Activated T-cell treated with anti-CD3 and anti-CD28 coated beads, Interleukin-2, amount 50 U/mL, for 48 hours (primary cell): ENCODE measurements at places on chromosomes 2 and 18.
A peak's percentile ranks its signal among the peaks of the same experiment; 100 is the strongest.

DNA sequence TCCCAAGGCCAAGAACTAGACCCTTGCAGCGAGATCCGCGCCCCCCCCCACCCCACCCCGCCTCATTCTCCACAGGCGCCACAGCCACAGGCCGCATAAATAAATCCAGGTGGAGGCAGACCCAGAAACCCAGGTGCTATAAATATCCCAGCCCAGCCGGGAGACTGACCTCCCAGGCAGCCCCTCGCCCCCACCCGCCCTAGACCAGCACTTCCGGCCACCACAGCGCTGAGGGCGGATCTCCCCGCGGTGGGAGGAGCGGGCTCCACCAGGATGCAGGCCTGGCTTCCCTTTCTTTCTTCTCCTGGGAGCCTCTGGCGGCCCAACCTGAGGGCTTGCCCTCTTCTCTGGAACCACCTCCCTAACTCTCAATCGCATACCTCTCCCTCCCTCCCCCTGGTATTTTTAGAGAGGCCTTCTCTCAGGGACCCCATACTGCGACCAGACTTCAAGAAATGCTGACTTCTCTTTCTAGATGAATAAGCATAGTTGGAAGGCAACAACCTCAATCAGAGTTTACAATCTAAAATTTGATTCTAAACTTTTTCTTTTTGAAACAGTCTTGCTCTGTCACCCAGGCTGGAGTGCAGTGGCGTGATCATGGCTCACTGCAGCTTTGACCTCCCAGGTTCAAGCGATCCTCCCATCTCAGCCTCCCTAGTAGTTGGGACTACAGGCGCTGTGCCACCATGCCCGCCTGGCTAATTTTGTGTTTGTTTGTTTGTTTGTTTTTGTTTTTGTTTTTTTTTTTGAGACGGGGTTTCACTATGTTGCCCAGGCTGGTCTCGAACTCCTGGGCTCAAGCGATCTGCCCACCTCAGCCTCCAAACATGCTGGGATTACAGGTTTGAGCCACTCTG lies 55.0 kb downstream of the PKDCC start:
- DNase-seq = peak; percentile 67

- no peak for DNase-seq
Measured at GRCh38 chr2:241864850-241865213, 4.7 kb upstream of the RTP5 start.

DNA sequence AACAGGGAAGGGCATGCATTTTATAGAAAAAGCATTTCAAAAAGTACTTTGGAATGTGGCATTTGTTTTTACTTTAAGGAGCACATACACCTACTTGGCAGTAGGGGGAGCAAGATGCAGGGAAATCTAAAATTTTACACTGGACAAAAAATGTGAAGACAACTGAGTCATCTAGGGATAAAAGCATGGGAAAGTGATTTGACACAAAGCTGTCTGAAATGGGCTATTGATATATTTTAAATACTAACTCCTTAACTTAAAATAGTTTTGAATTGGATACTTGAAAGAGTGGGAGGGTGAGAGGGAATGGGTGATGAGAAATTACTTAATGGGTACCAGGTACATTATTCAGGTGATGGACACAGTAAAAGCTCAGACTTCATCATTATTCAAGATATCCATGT lies 15.8 kb downstream of the TMEM200C start:
- no peak for DNase-seq

- no peak for DNase-seq
Measured at GRCh38 chr2:220641137-220641536, 931.0 kb downstream of the EPHA4 start.

DNA sequence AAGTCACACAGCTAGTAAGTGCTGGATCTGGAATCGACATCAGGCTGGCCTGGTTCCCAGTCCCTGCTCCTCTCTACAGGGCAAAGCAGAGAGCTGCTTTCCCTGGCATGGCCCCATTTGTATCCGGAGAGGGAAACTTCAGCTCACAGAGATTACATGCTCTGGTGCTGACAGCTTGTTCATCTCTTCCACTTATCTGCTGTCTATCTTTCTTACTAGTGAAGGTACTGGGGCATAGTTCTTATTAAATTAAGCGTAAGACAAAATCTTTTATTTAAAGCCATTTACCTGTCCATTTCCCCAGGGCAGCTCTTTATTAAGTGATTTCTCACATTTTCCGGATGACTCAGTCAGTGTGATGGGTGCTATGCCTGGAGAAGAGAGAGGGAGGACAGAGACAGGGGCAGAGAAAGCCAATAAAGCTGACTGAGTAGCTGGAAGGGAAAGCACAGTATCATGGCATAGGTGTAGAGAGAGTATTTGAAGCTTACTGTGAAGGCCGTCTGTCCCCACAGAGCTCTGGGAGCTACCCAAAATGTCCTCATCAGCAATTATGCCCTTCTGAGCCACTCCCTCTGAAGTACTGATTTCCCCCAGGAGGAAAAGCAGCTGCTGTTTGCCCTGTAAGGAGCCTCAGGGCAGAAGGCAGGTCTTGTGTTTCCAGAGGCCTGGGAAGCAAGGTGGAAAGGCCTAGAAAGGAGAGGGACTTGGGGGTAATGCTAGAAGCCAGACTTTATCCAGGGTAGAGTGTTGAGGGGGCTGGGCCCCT lies 44.1 kb upstream of the EPAS1 start:
- no peak for DNase-seq

GRCh38 chr2:42217307-42217706 lies 48.2 kb downstream of the EML4 start:
- no peak for DNase-seq

DNA sequence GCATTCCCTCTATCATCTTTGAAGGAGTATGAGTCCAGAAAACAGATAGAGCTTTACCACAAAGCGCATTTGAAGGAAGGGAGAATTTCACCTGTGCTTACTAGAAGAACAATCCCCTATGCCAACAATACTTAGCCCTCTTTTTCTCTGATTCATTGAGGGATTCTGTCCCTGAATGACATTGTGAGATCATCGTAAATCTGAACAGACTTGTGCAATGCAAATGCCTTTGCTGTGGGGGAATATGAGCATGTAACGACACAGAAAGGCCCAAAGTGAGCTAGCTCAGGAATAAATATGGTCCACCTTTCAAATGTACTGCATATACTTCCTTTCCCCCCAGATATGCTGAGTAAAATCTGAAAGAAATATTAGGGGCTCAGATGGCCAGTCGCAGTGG lies 67.6 kb downstream of the SCN1A start:
- DNase-seq = no peak

DNA sequence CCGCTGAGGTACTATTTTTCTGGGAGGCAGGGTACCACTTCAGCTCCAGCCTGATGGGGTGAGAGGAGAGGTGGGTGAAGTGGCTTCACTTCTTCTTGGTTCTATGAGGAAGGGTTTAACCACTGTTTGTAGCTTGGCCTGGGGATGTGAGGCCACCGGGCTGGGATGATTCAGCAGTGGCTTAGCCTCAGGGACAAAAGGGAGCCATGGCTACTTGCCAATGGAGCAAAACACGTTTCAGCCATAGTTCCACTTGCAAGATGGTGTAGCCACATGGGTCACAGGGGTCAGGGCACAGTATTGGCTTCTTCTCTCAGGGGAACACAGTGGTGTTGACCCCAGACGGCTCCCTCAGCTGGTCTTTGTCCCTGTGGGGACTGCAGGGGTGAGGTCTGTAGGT lies 14.9 kb downstream of the ZDBF2 start:
- DNase-seq = no peak

GRCh38 chr2:65392609-65393008 lies 39.8 kb downstream of the SPRED2 start:
- no peak for DNase-seq

- peak; percentile 41 for DNase-seq
Measured at GRCh38 chr2:111952871-111953452, 54.6 kb downstream of the MERTK start.

- no peak for DNase-seq
Measured at GRCh38 chr2:169713331-169713730, 19.1 kb downstream of the PHOSPHO2 start.

GRCh38 chr2:153953761-153954160 lies 82.0 kb downstream of the GALNT13 start:
- DNase-seq = no peak

GRCh38 chr2:168773719-168774521 lies 28.5 kb upstream of the NOSTRIN start:
- peak; percentile 55 for DNase-seq

GRCh38 chr2:65866148-65866547 lies 433.7 kb upstream of the SPRED2 start:
- DNase-seq = no peak

DNA sequence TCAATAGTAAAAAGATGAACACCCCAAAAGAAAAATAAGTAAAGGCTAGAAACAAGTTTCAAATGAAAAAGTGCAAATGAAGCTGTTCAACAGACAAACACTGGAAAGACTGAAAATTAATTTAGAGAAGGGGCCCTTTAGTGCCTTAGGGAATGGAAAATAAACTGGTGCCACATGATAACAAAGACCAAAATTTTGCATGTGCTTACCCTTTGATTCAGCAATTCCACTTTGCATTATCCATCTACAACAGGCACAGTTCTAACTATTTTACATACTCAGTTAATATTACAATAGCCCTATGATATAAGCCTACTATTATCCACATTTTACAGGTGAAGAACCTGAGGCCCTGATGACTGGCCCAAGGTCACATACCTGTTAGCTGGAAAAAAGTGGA lies 183.9 kb downstream of the NBAS start:
- no peak for DNase-seq

DNA sequence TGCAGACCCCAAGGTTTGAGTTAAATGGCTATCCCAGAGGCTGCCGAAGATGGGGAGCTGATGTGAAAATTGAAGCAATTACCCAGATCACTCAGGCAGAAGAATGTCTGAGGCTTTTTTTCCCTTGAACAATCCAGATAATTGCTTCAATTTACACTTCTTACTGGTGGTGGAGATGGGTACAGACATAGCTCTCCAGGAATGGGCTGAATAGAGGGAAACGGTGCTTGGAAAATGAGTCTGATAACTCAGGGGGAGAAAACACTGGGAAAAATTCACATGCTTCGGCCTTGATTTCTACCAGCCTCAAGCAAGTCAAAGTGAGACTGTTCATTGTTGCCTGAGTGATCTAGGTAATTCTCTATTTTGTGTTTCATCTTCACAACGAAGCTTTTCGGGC lies 9.5 kb upstream of the KIF5C start:
- no peak for DNase-seq

- no peak for DNase-seq
Measured at GRCh38 chr2:145715601-145716000, 1195.7 kb upstream of the ZEB2 start.

DNA sequence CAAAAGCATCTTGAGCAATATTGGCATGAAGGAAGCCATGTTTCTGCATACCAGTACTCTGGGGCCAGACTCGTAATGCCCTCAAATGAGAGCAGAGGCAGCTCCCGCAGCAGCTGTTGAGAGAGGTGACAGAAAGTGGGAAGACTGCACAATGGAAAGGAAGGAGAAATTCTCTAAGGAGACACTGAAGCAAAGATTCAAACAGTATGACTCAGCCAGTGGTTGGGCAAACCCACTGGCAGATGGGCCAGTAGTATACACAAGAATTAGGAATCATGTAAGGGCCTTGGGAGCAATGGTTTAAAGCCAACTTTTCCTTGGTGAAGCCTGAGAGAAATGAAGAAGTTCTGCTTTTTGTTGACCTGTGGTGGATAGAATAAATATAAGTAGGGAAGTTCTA lies 2092.7 kb upstream of the PIK3C3 start:
- no peak for DNase-seq

DNA sequence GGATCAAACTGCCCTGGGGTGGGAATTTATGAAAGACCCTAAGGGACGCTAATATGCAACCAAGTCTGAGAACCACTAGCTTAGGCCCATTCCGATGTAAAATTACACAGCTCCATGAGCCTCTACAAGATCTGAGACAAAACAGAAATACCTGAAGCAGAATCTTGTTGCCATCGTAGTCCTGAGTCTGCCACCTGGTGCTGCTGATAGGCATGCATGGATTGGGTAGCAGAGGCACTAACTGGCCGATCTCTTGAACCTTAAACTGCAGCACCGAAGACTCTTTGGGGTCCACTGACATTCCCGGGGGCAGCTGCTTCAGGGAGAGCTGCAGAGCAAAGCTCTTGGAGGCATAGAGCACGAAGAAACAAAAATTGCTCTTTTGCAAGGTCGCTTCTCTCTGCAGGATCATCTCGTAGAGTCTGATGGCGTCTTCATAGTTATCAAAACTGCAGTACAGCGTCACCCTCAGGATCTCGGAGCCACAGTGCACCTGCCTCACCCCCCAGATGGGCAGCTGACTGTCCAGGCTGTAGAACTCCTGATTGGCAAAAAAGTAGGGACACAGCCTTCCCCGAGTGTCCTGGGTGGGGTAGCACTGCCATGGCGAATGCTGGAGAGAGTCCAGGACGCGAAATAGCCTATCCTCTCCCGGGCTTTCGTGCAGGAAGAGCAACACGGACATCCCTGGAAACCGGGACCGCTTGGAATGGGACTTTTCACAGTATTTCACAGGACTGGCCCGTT lies 848 bp downstream of the FAM124B start:
- no peak for DNase-seq

GRCh38 chr2:43576981-43577892 lies 18.6 kb downstream of the THADA start:
- DNase-seq = no peak

GRCh38 chr2:58137221-58137620 lies 90.6 kb downstream of the VRK2 start:
- DNase-seq = no peak

DNA sequence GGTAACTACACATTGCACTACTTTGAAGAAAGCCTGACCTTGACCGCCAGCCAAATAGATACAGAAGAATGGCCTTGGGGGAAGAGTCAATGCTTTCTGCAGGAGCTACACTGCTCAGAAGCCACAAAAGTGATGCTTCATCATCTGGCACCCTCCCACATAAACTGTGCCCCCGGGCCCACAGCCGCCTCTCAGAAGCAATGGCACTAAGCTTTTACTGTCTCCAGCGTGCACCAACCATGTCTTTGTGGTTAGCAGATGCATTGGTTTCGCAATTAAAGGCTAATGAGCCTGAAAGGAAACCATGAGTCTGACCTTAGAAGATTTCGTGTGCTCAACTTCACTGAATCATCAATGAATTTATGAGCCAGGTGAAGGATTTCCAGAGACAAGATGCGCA lies 209.4 kb upstream of the TRIB2 start:
- peak; percentile 86 for DNase-seq

DNA sequence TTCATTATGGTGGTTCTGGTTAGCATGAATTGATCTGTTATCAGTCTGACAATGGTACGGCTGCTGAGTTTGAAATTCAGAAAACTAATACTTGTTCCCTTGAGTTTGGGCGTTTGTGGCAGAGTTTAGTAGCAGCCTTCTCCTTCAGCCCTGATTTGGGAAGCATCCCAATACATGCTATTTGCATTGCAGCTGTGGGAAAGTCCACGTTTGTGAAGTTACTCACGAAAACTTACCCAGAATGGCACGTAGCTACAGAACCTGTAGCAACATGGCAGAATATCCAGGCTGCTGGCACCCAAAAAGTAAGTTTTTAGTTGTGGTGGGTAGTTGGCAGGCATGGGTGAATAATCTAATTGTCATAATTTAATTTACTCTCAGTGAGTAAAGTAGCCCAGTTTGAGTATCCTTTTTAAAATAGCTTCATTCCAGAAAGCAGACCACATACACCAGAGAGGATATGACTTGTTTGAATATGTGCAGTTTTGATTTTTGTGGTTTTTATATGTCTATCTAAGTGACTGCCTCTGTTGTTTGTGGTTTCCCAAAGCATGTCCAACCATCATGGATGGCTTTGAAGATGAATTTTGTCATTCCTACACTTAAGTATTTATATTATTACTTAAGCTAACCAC lies 12.2 kb downstream of the DGUOK start:
- DNase-seq = peak; percentile 41
